ENCODE measurements at places on chromosomes 3 and 15.

- no peak for DNase-seq
Observed at GRCh38 chr3:188433521-188434150, 279.7 kb downstream of the LPP start.

DNA sequence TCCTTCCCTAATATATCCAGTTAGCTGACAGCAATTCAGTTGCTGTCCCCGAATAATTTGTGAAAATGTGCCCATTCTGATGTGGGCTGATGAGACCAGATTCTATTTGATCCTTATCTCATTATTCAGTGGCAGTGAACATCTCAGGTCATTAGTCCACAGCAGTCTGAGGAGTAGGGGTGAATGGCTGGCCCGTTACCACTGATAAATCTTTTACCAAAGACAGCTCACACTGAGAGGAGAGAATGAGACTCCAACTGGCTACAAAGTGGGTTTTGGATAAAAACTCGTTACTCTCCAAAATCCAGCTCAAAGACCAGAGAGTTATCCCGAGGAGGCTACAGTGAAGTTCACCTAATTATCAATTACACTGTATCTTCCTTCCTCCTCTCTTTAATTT lies 189.7 kb downstream of the TUSC7 start:
- no peak for DNase-seq

DNA sequence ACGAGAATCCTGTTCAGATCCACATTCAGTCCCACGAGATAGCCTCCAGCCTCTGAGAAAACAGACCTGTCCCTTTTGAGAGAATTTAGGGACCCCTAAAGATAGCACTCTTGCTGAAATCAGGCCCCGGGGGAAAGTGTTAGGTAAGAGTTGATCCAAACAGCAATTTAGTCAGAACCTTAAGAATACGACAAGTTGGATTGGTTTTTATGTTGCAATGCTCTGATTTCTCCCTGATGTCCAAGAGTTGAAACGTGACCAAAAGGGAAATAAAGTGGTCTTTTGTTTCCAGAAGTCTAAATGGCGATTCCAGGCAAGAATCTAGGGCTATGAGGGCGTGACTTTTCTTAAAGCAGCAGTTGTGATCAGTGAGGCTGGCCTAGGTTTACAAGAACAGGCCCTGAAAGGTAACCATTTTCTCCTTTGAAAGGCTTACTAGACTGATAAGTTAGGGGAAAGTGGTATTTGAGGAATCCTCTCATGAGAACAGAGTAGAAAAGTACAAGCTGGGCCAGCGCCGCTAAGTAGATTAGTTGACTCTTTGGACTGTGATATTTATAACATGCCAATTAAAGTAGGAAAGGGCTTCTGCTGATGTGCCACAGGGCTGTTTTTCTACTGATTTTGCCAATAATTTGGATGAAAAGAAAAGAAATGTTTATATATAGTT lies 4.9 kb downstream of the MAN2A2 start:
- DNase-seq, result no peak

GRCh38 chr3:182005219-182005618 lies 293.5 kb downstream of the SOX2 start:
- DNase-seq, result no peak

DNA sequence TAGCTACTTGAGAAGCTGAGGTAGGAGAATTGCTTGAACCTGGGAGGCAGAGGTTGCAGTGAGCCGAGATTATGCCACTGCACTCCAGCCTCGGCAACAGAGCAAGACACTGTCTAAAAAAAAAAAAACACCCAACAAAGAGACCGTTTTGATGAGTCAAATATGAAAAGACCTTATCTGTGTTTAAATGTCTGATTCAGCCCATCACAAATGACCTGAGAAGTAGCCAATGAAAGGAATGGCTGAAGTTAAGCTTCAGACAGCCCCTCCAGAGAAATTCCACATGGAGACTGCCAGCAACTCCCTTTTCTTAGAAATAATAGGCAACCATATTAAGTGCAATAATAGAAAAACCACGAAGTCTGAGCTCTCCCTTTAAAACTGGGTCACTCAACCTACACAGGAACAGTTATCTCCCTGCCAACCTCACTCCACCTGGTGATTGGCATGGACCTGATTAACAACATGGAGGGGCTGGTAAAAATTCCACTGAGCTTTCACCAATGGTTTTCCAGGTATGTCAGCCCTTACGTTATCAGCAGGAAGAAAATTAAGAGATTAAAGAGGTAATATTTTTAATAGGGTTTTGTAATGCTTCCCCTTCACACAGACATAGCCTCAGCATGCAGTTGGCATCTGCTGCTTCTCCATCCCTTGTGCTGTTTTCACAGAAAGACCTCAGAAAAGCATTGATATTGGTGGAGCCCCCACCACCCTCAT lies 238.1 kb upstream of the STT3B start:
- no peak for DNase-seq

GRCh38 chr3:80087767-80088166 lies 320.0 kb upstream of the ROBO1 start:
- DNase-seq, result no peak

DNA sequence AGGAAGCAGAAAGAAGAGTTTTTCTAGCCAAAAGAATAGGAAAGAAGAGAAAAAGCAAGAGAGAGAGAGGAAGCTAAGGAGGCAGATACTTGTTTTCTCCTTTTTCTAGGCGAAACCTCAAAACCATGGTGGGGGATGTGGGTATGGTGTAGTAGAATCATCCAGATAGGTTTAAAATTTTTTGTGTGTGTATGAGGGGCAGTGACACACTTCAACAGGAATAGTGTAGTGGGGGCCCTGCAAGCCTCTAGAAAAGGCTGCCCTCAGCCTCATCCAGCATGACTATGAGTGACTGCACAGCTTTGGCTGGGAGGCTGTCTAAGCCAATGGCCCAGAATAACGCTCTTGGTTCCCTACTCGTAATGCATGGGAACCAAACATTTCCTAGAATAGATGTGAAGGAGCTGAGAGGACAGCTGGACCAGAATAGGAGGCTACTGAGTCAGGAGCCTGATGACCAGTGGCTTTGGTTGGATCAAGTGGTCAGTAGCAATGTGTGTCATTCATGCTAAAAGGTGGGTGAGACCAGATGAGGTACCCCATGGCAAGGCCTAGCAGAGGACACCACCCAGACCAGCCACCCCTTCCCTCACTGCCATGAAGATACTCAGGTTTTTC lies 24.4 kb downstream of the MOBP start:
- no peak for DNase-seq

- no peak for DNase-seq
Observed at GRCh38 chr3:39587113-39587512, 119.6 kb downstream of the MOBP start.

DNA sequence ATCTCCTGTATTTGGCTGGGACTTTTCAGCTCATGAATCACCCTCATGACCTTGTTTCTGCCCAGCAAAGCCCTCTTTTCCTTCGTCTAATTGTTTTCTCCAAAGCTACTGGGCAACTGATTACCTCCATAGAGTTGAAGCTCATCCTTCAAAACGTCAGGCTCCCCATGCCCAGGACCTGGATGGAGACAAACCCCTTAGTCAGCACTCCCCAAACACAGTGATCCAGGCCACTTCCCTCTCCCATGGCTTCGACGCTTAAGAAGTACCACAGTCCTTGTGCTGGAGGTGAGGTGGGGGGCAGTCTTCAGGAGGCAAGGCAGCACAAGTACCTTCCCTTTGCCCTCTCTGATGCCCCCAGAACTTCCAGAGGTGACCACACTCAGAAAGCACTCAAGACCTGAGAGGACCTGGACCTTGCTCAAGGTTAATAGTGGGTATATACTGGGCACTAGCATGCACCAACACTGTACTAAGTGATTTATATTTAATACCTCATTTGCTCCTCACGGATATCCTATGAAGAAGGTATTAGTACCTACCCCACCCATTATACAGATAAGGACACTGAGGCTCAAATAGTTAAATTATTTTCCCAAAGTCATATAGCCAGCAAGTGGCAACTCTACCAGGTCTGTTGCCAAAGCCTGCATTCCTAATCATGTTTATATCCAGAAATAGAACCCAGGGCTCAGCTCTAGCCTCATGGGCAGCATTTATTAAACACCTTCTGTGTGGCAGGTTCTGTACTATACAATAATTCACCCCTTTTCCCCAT lies 16.5 kb downstream of the TMEM40 start:
- DNase-seq, result no peak

DNA sequence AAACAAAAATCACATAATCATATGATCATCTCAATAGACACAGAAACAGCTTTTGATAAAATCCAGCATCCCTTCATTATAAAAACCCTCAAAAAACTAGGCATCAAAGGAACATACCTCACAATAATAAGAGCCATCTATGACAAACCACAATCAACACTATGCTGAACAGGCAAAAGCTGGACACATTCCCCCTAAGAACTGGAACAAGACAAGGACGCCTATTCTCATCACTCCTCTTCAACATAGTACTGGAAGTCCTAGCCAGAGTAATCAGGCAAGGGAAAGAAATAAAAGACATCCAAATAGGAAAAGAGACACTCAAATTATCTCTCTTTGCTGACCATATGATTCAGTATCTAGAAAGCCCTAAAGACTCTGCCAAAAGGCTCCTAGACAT lies 54.9 kb upstream of the SLC12A8 start:
- DNase-seq, result no peak

- DNase-seq, result no peak
Observed at GRCh38 chr3:133401374-133402135, 1.7 kb downstream of the BFSP2 start.

DNA sequence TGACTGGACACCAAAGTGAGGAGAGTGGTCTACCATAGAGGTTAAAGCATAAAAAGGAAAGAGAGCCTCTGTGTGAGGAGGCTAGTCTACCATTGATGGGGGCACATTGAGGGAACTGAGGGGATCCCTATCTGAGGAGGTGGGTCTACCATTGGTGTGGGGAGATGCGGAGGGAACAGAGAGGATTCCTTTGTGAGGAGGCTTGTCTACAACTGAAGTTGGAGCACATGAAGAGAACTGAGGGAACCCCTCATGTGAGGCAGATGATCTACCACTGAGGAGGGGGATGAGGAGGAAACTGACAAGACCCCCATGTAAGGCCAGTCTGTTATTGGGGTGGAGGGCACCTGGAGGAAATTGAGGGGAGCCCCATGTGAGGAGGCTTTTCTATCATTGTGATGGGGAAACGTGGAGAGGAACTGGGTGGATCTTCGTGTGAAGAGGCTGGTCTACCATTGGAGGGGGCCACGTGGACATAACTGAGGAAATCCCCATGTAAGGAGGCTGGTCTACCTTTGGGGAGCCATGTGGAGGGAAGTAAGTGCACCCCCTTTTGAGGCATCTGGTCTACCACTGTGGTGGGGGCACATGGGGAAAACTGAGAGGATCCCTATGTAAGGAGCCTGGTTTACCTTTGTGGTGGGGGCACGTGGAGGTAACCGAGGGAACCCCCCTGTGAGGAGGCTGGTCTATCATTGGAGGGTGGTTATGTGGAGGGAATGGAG lies 160.1 kb downstream of the FBLN2 start:
- no peak for DNase-seq

DNA sequence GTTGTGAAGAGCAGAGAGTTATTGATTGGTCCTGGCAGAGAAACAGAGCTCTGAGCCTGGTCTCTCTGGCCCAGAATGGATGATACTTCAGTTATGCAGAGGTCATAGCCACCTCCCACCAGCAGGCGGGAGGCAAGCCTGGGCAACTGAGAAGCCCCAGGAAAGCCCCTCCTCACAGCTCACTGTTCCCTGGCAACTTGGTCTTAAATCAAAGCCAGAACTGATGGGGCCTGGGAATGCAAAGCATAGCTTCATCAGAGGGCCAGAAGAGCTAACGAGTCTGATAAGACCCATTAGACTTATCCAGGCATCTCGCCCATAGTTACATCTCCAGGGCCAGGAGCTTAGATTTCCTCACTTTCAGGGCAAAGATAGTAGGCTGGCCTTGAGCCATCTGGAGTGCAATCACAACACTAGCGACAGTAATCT lies 5.5 kb upstream of the COLQ start:
- DNase-seq, result no peak

- DNase-seq, result no peak
Observed at GRCh38 chr15:31353931-31354330, 27.3 kb downstream of the KLF13 start.

- no peak for DNase-seq
Observed at GRCh38 chr15:66714543-66714981, 12.5 kb downstream of the SMAD6 start.

DNA sequence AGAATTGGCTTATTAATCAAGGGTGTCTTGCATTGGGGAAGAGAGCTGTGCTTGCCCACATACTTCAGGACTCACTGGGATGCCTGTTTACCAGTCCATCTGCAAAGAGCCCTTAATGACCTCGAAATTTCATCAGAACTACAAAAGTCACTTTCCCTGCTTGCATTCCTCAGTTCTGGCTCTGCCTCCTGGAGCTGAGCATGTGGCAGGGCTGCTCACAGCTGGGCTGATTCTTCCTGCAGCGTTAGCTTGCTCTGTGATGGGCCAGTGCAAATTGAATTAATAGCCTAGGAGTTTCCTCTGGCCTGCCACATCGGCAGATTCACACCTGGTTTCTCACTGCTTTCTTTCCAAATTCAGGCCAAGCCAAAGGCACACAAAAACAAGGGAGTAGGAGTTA lies 108.9 kb downstream of the DUT start:
- DNase-seq, result no peak

DNA sequence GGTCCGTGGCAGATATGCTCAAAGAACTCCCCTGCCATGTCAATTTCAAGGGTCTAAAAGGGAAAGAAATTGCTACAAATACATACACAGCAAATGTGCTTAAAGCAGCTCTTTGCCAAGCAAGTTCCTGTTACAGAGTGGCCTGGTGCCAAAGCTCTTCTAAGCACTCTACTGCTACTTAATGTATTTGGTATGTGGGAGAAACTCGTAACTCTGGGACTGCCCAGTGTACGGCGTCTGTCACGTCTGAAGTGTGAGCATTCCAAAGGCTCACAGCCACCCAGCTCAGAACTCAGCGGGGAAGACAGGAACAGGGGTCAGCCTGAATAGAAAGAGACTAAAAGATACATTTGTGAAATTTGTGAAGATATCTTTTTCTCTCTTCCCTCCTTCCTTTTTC lies 54.6 kb downstream of the RBMS3 start:
- no peak for DNase-seq

DNA sequence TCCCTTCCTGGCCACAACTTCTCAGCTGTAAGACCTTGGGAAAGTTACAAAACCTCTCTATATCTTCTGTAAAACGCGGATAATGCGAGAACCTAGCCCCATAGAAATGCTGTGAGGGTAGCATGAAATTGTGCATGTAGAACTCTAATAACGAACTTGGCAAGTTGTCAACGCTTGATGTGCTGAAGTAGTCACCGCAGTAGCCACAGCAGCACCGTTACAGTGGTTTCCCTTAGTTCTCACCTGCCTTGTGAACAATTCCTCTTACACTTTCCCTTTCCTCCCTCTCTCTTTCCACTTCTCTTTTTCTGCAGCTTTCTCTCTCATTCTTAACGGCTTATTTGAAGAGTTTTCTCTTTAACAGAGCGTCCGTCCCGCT lies 447 bp upstream of the SHQ1 start:
- DNase-seq, result no peak

- DNase-seq, result no peak
Observed at GRCh38 chr3:186193534-186194450, 84.9 kb upstream of the ETV5 start.

Data from stimulated activated CD8-positive, alpha-beta memory T cell treated with anti-CD3 and anti-CD28 coated beads, Interleukin-12 subunit alpha, Interleukin-12 subunit beta, amount 100 ng/mL, for 4 hours (primary cell).